Substantia nigra (tissue), 51 donors: ENCODE measurements at places on chromosomes 12 and 14.
A peak's percentile ranks its signal among the peaks of the same experiment; 100 is the strongest.

DNA sequence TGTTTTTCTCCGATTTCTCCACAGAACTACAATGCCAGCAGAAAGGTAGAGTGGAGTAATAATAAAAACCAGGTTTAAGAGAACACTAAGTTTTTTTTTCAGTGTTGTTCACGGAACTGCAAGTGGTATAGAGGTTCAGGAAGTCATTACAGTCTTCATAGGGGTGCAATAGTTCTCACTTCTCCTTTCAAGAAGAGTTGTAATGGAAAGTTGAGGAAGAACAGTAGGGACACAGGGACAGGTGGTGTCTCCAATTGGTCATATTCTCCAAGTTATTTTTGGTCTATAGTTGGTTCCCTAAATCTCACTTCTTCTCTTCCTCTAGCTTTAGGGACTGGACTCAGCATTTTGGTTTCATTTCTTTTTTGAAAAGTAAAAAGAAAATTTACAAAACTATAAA is 894.0 kb downstream of the NRXN3 start:
- no peak for DNase-seq

GRCh38 chr12:20018406-20018805 is 349.9 kb upstream of the PDE3A start:
- no peak for DNase-seq

GRCh38 chr12:67919406-67919805 is 69.8 kb upstream of the IFNG-AS1 start:
- DNase-seq: no peak

DNA sequence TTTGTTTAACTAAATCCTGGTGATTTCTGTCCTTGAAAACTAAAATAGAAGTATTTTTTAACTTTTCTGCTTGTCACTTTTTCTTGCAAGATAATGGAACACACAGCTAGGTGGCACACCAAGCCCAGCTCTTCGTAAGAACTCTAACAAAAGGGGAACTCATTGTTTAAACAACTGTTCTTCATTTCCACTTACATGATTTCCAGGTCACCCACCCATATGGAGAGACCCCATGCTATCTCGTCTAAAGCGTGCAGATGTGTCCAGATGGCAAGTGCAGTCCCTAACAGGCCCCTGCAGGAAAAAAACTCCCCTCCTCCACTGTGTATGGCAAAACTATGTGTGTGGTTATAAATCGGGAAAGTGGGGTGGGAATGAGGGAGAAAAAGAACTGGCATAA is 43.3 kb upstream of the NT5DC3 start:
- no peak for DNase-seq

DNA sequence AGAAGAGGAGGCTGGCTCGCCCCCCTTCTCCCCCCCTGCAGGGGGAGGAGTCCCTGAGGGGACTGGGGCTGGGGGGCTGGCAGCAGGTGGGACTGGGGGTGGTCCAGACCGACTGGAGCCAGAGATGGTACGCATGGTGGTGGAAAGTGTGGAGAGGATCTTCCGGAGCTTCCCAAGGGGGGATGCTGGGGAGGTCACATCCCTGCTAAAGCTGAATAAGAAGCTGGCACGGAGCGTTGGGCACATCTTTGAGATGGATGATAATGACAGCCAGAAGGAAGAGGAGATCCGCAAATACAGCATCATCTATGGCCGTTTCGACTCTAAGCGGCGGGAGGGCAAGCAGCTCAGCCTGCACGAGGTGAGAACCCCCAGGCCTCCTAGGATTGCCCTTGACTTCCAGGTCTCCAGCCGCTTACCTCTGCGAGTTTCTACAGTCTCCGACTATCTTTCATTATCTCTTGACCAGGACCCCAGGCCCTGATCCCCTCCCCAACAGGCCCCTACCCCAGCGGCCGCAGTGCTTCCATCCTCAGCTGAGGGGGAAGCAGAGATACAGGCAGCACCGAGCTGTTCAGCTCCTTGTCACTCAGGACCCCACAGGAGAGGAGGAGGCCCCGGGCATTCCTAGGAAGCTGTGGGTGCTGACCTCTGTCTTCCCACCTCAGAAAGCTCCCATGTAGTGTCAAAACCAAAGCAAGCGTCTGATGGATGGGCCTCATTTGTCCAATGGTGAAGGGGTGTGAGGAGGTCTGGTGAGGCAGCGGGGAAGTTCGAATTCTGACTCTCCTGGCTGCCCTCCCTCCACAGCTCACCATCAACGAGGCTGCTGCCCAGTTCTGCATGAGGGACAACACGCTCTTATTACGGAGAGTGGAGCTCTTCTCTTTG is 3.0 kb downstream of the NAB2 start:
- DNase-seq: no peak

DNA sequence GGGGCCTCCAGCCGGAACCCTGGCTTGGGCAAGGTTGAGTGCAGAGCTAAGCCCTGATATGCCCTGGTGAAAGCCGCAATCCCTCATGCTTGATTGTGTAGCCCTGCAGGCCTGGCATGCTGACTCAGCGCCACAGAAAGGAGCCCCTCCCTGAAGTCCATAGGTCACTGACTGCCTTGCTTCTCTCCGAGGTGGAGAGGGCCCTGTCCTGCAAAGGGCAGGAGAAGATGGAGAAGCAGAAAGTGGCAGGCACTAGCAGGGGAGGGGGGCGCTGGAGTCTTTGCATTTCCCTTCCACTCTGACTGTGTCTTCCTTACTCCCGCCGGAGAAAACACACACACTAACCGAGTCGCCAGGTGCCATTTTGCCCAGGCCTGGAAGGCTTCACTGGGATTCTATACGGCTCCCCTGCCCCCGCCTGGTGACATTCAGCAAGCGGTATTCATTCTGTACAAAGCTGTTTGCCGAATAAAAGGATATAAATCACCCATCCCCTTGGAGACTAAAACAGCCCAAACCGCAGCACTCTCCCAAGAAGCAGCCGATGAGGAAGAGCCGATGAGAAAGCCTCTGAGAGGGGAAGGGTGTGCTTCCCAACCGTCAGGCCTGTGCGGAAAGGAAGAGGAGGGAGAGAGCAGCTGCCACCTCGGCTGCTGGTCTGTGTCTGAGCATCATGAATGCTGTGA is 69.8 kb downstream of the SLC6A12 start:
- no peak for DNase-seq

DNA sequence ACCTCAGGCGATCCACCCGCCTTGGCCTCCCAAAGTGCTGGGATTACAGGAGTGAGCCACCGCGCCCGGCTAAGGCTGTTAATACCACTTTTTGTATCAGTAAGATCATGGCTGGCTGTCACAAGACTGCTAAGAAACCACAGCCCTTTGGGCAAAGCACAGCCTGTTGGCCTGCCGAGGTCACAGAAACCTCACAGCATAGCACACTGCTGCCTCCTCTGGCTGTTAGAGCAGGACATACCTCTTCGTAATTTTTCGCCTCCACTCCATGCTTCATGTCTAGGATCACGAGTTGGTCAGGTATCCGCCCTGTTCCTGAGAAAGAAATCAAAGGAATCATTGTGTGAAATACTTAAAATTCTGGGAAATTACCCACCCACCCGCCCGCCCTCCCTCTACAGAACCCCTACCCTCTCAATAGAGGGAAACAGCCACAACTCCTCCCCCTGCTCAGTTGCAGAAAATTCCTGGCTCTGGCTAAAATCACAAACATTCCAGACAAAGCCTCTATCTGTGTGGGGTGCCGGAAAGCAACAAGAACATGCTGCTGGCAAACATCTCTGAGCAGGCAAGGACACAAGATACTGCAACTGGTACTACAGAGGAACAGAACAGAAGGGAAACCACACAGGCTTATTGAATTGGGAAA is 20.7 kb upstream of the NEK9 start:
- DNase-seq: peak; percentile 37

- DNase-seq: no peak
Observed at GRCh38 chr12:11508699-11509098, 113.3 kb upstream of the PRB2 start.

DNA sequence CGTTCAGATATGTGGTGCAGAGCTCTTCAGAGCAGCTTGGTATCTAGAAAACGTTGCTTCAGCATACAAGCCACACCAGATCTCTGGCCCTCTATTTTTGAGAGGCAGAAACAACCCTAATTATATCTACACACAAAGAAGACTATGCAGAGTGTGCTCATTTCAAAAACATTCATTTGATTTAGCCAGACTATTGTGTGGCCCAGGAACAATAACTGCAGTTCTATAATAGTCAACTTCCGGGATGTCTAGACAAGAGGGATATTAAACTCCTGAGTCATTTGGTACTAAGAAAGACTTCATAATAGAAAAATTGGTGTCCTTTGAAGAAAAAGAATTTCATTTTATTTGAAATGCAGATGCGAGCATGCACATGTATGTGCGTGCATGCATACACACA is 153.8 kb downstream of the PELI2 start:
- DNase-seq: no peak

DNA sequence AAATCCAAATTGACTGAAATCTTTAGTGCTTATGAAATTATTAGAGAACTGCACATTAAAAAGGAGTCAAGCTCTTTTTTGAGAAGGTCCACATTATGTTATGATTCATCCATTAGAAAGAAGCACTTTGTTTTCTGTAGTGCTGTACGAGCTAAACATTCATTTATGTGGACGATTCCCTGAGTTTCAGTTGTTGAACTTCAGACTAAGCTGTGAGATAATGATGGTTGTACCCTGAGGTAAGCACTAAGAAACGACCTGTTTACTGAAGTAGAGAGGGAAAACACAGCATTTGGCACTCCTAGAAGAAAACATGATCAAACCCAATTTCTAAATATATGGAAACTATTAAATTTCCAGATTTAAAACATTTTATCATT is 67.3 kb upstream of the ATP2B1 start:
- no peak for DNase-seq

DNA sequence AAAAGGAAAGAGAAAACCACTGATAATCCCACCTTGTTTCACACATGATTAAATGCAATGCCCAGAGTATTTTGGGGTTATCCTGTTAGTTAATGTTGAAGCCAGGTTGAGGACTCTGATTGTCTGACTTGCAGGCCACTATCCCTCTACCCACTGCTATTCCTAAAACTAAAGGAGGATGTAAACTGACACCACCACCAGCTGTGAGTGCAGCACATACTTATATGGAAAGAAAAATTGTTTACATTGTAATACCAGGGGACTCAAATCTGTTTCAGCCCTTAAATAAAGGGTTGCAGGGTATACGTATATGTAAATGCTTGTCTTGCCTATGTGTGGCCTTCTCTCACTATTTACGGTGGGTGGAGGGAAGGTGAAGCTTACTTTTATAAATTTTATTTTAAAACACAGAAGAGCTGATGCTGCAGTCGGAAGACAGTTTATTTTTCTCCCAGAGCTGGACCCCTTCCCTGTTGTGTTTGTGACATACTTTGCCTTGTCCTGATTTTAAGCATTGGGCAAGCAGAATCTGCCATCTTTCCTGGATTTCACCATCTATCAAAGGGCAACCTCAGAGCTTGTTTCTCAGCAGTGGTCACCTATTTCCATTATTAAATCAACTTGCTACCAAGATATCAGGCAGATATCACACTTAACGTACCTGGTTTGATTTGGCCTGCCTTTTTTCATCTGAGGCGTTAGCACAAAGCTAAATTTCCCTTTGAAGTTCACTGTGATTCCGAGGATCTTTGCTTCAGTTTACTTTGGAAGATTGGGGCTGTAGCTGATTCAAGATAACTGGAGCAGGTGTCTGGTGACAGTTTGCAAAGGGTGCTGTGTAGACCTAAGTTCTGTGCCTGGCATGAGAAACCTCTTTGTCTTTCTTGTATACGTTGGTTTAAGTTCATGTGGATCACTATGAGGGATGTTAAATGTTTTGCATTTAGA is 25.2 kb downstream of the DAAM1 start:
- DNase-seq: no peak

GRCh38 chr12:64699504-64700115 is 59.6 kb downstream of the GNS start:
- no peak for DNase-seq

DNA sequence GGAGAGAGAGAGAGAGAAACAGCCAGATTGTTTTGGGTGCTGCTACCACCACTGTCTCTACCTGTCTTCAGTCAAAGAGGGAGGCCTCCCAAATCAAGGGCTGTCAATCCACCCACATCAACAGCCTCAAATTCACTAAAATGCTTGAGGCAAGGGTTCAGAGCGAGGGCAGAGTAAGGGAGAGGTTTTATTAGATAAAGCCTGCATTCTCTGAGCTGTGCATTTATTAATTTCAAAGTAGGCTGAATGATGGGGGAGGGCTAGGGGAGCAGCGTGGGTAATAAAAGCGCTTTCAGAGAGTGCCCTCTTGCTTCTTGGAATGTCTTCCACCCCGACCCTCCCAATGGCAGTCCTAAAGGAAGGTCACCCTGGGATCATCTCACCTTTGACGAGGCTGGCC is 636.5 kb upstream of the TBX3 start:
- no peak for DNase-seq

- DNase-seq: no peak
Observed at GRCh38 chr14:60655898-60656685, 6.8 kb upstream of the SIX1 start.
